ENCODE measurements at places on chromosomes 5 and 9. TPM values are rescaled to one million over a fixed set of nuclear protein-coding genes. Genes with fewer than 3 reads are reported as not detected.

The ADAMTS13 gene
- total RNA-seq, result 0.44 TPM

The BTNL8 gene
- 0.20 TPM for total RNA-seq

The CMYA5 gene
- under 0.01 TPM for total RNA-seq

The MLANA gene
- not detected for total RNA-seq

The PTGES gene
- total RNA-seq, result 0.44 TPM

The SERF1A gene
- total RNA-seq, result 5.6 TPM

The SOHLH1 gene
- total RNA-seq, result not detected

The SMIM33 gene
- not detected for total RNA-seq

The FCN2 gene
- total RNA-seq, result not detected

The NAA35 gene
- 13.5 TPM for total RNA-seq

The AGXT2 gene
- not detected for total RNA-seq

The PDE6A gene
- not detected for total RNA-seq

The CLIC3 gene
- 0.22 TPM for total RNA-seq

The PTGES2 gene
- total RNA-seq, result 62.5 TPM

The ANKRD34B gene
- total RNA-seq, result not detected

The FAM78A gene
- total RNA-seq, result 3.3 TPM

The DEPDC1B gene
- 1.6 TPM for total RNA-seq
